ENCODE measurements at places on chromosomes 3 and 15. TPM values are rescaled to one million over a fixed set of nuclear protein-coding genes. Genes with fewer than 3 reads are reported as not detected.

- peaks cover 33% of the 10 kb centered on the region for H3K27me3 ChIP-seq
- no peak overlapping the region for H3K4me3 ChIP-seq
- no peak overlapping the region for H3K27ac ChIP-seq
- H3K36me3 ChIP-seq, result no peaks in the 10 kb centered on the region
Observed at GRCh38 chr3:193843474-193844301, 250.7 kb downstream of the OPA1 start.

DNA sequence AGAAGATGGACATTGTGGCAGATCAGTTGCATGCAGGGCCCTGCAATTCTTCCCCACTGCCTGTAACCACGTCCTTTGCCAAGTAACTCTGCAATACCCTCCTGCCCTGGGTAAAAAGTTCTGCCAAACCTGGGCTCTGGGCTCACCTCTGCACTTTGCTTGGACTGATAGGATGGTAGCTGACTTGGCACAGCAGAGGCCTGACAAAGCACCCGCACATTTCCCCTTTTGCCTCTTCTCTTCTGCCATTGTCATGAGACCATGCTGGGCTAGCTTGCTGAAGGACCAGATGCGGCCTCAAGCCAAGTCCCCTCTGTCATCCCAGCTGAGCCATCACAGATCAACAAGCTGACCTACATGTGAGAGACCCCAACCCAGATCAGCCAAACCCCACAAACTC, 122.4 kb downstream of the SMAD6 start:
- no peaks in the 10 kb centered on the region for H3K36me3 ChIP-seq
- peaks cover 12% of the 10 kb centered on the region for H3K4me1 ChIP-seq
- no peak for DNase-seq
- H3K4me3 ChIP-seq, result no peak overlapping the region
- peaks cover 2% of the 10 kb centered on the region for H3K27me3 ChIP-seq

DNA sequence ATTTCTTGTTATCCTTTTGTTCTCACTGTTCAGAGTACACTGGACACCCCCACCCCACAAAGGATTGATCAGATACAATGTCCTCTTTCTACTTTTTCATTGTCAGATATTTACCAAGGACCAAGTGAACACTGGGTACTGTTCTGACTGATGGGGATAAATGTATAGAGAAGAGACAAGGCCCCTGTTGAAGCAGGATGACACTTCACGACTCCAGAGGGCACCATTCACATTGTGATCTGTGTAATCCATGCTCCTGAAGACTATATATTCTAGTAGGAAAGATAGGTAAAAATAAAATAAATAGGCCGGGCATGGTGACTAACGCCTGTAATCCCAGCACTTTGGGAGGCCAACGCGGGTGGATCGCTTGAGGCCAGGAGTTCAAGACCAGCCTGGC, 7.2 kb upstream of the CRYGS start:
- no peaks in the 10 kb centered on the region for H3K27me3 ChIP-seq
- H3K4me1 ChIP-seq, result no peaks in the 10 kb centered on the region
- no peak overlapping the region for H3K4me3 ChIP-seq
- DNase-seq, result no peak
- H3K36me3 ChIP-seq, result peaks cover 11% of the 10 kb centered on the region

GRCh38 chr3:44894485-44894884, 20.1 kb downstream of the TGM4 start:
- DNase-seq, result no peak
- H3K27me3 ChIP-seq, result peaks cover 5% of the 10 kb centered on the region
- peaks cover 13% of the 10 kb centered on the region for H3K4me1 ChIP-seq
- H3K27ac ChIP-seq, result no peak overlapping the region

DNA sequence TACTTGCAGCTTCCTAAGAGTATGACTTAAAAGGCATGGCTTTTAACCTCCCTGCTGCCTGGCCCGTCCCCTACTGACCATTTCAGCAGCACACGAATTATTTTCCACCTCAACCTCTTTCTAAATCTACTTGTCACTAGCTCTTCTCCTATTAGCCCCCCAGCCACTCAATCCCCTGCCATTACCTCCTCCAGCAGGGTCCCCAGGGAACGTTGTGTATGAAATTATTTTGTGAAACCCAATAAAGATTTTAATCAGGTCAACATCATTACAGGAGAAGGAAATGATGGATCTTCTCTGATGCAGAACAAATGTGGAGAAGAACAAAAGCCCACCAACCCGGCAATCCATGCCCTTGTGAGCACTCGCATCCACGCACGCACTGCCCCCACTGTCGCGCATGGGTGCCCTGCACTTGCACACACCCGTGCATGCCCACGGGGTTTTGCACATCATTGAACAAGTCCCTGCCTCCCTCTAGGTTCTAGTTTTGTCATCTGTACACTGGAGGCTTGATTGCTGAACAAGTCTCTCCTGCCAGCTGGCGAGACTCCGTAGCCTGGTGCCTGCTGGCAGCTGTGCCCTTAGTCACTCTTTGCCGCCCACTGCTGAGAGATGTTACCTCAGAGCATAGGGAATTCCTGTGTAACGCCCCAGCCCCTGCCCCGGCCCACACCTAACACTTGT, 51.6 kb downstream of the LINGO1 start:
- H3K27ac ChIP-seq, result no peak overlapping the region
- DNase-seq, result no peak
- no peaks in the 10 kb centered on the region for H3K36me3 ChIP-seq
- H3K4me1 ChIP-seq, result no peaks in the 10 kb centered on the region
- H3K27me3 ChIP-seq, result peaks cover 66% of the 10 kb centered on the region
- no peak overlapping the region for H3K4me3 ChIP-seq

DNA sequence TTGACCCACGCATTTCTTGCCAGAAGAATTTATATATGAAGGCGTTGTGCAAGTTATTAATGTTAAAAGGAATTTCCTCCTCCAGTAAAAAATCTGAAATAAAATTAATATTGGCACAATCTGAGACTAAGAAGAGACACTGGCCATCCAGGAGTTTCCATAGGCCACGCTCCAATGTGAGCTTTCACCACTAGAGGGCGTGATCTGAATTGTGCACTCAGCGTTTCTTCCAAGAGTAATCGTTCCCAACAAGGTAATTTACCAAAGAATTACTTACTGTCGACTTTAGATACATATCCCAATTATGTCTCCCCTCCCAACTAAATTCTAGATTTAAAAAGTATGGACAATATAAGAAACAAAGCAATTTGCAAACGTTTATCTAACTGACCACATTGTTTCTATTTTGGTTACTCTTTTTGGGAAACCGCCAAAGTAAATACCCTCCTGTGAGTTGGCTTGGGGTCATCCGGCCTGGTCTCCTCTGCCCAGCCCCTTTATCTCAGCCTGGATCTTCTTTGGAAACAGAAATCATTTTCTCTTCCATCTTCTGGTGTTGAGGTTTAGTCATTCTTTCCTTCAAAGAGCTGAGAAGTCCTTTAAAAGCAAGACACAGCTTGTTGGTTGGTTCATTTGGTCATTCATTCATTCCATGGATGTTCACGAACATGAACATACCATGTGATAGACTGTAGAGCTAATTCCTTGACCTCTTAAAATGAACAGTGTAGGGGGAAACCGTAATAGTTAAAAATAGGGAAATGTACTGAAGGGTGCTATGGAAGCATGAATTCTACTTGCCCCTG, 26.2 kb downstream of the POLR2M start:
- H3K4me1 ChIP-seq, result peaks cover 11% of the 10 kb centered on the region
- peak; percentile 54 for DNase-seq
- no peaks in the 10 kb centered on the region for H3K27me3 ChIP-seq
- peaks cover 7% of the 10 kb centered on the region for H3K36me3 ChIP-seq

- peaks cover 37% of the 10 kb centered on the region for H3K4me1 ChIP-seq
- peak overlapping the region; percentile 75 for H3K4me3 ChIP-seq
- peak overlapping the region; percentile 58 for H3K27ac ChIP-seq
- H3K36me3 ChIP-seq, result no peaks in the 10 kb centered on the region
- peak; percentile 68 for DNase-seq
- peaks cover 2% of the 10 kb centered on the region for H3K27me3 ChIP-seq
Observed at GRCh38 chr3:149245738-149246451, 24.3 kb upstream of the CP start.

DNA sequence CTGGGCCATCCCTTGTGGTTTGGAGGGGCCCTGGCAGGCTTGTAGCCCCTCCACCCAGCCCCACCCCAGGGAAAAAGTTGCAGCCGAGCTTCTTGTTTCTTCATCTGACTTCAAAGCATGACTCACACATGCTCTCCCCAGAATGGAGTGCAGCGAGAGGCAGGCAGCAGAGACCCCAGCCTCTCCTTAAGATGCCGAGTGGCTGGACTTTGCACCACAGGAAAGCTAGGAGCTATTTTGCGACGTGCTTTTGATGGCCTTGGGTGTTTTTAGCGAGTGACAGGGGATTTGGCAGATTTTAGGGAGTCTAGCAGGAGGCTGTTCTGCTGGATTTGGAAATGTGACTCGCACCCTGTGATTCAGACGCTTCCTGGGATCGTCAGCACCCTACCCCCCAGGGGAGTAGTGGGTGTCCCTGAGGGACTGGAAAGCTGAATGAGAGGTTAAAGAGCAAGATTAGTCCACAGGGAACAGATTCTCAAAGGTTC, 14.2 kb downstream of the BAHD1 start:
- peak; percentile 19 for DNase-seq
- peaks cover 45% of the 10 kb centered on the region for H3K4me1 ChIP-seq
- no peaks in the 10 kb centered on the region for H3K27me3 ChIP-seq

DNA sequence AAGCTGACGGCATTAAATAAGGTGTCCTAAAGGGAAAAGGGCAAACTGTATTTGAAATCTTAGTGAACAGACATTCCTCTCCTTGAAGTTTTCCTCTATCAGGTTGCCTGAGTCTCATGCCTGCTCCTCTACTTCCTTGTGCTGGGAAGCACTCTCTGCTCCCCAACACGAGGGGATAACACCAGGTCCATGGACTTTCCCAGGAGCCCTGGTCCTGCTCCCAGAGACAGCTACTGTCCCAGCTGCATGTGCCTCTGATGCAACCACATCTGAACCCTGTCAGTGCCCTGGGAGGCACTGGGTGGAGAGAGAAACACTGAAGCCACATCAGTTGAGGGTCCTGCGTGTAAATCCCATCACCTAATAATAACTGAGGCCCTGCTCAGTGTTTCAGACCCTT, 7.4 kb downstream of the TLR9 start:
- no peak for DNase-seq
- H3K4me1 ChIP-seq, result peaks cover 19% of the 10 kb centered on the region
- H3K27ac ChIP-seq, result no peak overlapping the region

TADA3 gene
- total RNA-seq, result 81.7 TPM

NOX5 gene
- total RNA-seq, result not detected

GRCh38 chr15:66092053-66093016, 161.2 kb downstream of the MEGF11 start:
- H3K4me1 ChIP-seq, result no peaks in the 10 kb centered on the region
- peaks cover 68% of the 10 kb centered on the region for H3K27me3 ChIP-seq
- DNase-seq, result no peak
- no peak overlapping the region for H3K4me3 ChIP-seq
- no peak overlapping the region for H3K27ac ChIP-seq

GAP43 gene
- total RNA-seq, result 0.18 TPM

DNA sequence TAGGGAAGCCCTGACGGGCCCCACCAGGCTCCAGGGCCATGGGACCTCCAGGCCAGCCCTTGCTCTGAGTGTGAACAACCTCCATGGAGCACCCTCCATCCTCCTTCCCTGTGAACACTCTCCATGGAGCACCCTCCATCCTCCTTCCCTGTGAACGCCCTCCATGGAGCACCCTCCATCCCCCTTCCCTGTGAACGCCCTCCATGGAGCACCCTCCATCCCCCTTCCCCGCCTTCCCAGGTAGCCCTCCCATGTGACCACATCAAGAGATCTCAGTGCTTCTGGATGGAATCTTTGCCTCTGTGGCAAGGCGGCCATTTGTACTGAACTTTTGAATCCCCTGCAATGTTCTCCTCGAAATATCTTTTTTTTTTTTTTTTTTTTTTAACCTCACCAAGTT, 66.5 kb downstream of the CHSY1 start:
- H3K4me3 ChIP-seq, result no peak overlapping the region
- H3K36me3 ChIP-seq, result peaks cover 37% of the 10 kb centered on the region
- no peak for DNase-seq
- H3K4me1 ChIP-seq, result peaks cover 82% of the 10 kb centered on the region
- H3K27me3 ChIP-seq, result no peaks in the 10 kb centered on the region
- no peak overlapping the region for H3K27ac ChIP-seq

GRCh38 chr3:61861410-61861809, 300.0 kb downstream of the PTPRG start:
- peaks cover 17% of the 10 kb centered on the region for H3K4me1 ChIP-seq
- H3K27ac ChIP-seq, result no peak overlapping the region
